CD8-positive, alpha-beta memory T cell (primary cell): ENCODE measurements at places on chromosomes 5 and 9. TPM values are rescaled to one million over a fixed set of nuclear protein-coding genes. Genes with fewer than 3 reads are reported as not detected.

GRCh38 chr9:76772686-76773445, 8.6 kb downstream of the PCA3 start:
- no peak overlapping the region for H3K27ac ChIP-seq
- no peak for DNase-seq
- H3K36me3 ChIP-seq, result no peaks in the 10 kb centered on the region
- no peaks in the 10 kb centered on the region for H3K4me1 ChIP-seq
- no peak overlapping the region for H3K4me3 ChIP-seq

- no peaks in the 10 kb centered on the region for H3K27me3 ChIP-seq
- peaks cover 34% of the 10 kb centered on the region for H3K4me1 ChIP-seq
- no peak overlapping the region for H3K4me3 ChIP-seq
- H3K27ac ChIP-seq, result no peak overlapping the region
- DNase-seq, result no peak
Measured at GRCh38 chr5:67170767-67171166, 25.8 kb downstream of the CD180 start.

The SH3TC2 gene
- total RNA-seq, result not detected

The IFNB1 gene
- total RNA-seq, result not detected

DNA sequence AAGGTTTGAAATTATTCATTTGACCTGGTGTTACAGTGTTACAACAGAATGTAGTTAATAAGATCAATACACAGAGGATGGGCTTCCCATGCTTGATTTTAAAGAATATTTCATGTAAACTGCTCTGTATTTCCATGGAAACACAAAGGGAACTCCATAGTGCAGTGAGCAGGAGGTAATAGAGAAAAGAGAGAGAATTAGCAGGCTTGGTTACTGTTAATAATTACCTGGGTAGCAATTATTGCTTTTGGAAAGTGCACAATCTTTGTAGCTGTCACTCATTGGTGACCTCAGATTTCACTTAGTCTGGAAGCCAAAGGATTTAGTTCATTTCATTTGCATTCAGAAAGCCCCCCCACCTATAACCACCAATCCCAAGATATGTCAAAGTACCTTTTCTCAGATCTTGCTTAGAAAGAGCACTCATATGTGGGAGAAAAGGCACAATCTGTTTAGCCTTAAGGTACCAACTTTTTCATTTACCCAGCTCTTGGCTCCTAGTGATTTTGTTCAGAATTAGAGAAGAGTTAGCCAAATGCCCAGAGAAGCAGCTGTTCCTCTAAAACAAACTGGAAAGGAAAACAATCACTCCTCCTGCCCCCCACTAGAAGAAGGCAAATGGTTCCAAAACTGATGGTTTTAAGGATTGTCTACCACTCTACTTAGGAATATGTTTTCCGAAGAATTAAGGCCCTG, 234.5 kb upstream of the SLC24A2 start:
- H3K36me3 ChIP-seq, result no peaks in the 10 kb centered on the region
- H3K4me3 ChIP-seq, result no peak overlapping the region
- no peaks in the 10 kb centered on the region for H3K27me3 ChIP-seq

The WDR31 gene
- 1.9 TPM for total RNA-seq

DNA sequence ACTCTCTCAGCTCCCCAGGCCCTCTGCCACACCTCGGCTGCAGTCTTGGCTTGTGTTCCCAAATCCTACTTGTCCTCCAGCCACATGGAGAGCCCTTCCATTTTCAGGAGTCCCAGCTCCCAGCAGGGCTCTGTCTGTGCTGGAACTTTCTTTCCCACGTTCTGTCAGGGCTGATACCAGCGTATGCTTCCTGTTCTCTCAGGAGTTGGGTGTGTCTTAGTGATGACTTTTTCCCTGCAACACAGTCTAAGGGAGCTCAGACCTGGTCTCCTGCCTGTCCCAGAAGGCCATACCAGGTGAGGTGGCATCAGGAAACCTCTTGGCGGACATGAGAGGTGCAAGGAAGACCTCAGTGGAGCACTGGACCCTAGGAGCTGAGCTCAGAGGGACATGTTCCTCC, 226.5 kb downstream of the HSPA4 start:
- no peak for DNase-seq
- no peak overlapping the region for H3K27ac ChIP-seq
- H3K36me3 ChIP-seq, result no peaks in the 10 kb centered on the region
- H3K4me3 ChIP-seq, result no peak overlapping the region
- no peaks in the 10 kb centered on the region for H3K4me1 ChIP-seq

The TMEM232 gene
- total RNA-seq, result 0.38 TPM

GRCh38 chr5:140262221-140262620, 40.7 kb downstream of the PFDN1 start:
- H3K27ac ChIP-seq, result no peak overlapping the region
- H3K36me3 ChIP-seq, result no peaks in the 10 kb centered on the region
- no peak overlapping the region for H3K4me3 ChIP-seq
- H3K27me3 ChIP-seq, result no peaks in the 10 kb centered on the region
- peaks cover 38% of the 10 kb centered on the region for H3K4me1 ChIP-seq

- DNase-seq, result no peak
- no peaks in the 10 kb centered on the region for H3K36me3 ChIP-seq
- H3K4me3 ChIP-seq, result no peak overlapping the region
- H3K27me3 ChIP-seq, result no peaks in the 10 kb centered on the region
Measured at GRCh38 chr5:179124853-179125788, 64.9 kb downstream of the ZNF354C start.

- no peaks in the 10 kb centered on the region for H3K4me1 ChIP-seq
- H3K4me3 ChIP-seq, result no peak overlapping the region
- no peaks in the 10 kb centered on the region for H3K27me3 ChIP-seq
- no peak for DNase-seq
- no peaks in the 10 kb centered on the region for H3K36me3 ChIP-seq
Measured at GRCh38 chr5:177997846-177998245, 1.8 kb upstream of the PROP1 start.

The TMEFF1 gene
- total RNA-seq, result 0.37 TPM

GRCh38 chr5:169067751-169068173, 233.2 kb downstream of the SLIT3 start:
- H3K4me3 ChIP-seq, result no peak overlapping the region
- no peaks in the 10 kb centered on the region for H3K4me1 ChIP-seq
- DNase-seq, result no peak
- H3K36me3 ChIP-seq, result no peaks in the 10 kb centered on the region
- H3K27ac ChIP-seq, result no peak overlapping the region

DNA sequence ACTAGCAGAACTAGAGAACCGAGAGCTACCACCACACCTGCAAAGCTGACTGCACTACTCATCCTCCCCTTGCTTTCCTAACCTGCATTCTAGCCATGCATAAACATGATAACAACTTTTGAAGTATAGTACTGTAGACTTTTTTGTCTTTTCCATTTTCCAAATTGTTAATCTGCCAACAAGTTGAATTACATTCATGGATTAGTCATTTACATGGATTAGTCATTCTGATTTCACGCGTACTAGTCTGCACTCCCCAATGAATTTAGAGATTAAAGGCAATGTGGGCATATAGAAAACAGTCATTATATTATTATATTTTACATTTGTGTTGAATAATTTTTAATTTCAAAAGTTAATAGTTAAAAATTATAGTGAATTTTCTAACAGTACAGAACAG, 81.4 kb downstream of the EDIL3 start:
- no peak overlapping the region for H3K4me3 ChIP-seq
- H3K4me1 ChIP-seq, result no peaks in the 10 kb centered on the region
- H3K27ac ChIP-seq, result no peak overlapping the region
- H3K27me3 ChIP-seq, result no peaks in the 10 kb centered on the region

The SLCO6A1 gene
- total RNA-seq, result not detected

DNA sequence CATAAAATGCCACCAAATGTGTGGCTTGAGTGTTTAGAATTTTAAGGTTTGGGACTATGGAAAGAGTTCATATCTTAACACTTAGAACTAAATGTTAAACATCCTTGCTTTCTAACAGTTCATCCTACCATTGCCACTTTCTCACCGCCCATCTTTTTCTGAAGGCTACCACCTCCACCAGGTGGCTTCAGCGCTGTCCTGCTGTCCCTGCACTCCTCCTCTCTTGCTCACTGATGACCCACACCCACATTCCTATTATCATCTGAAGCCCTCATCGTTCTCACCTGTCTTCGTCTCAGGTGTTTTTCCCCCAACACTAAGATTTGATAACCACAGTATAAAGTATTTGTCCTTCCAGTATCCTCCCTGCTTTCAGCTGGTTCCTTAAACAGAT, 7.4 kb downstream of the MEGF10 start:
- H3K27ac ChIP-seq, result no peak overlapping the region
- H3K36me3 ChIP-seq, result no peaks in the 10 kb centered on the region
- no peak for DNase-seq
- no peaks in the 10 kb centered on the region for H3K27me3 ChIP-seq
- no peaks in the 10 kb centered on the region for H3K4me1 ChIP-seq
- H3K4me3 ChIP-seq, result no peak overlapping the region

GRCh38 chr5:88799938-88800535, 82.9 kb downstream of the MEF2C start:
- no peak overlapping the region for H3K27ac ChIP-seq
- no peaks in the 10 kb centered on the region for H3K27me3 ChIP-seq
- no peaks in the 10 kb centered on the region for H3K4me1 ChIP-seq
- no peak for DNase-seq

DNA sequence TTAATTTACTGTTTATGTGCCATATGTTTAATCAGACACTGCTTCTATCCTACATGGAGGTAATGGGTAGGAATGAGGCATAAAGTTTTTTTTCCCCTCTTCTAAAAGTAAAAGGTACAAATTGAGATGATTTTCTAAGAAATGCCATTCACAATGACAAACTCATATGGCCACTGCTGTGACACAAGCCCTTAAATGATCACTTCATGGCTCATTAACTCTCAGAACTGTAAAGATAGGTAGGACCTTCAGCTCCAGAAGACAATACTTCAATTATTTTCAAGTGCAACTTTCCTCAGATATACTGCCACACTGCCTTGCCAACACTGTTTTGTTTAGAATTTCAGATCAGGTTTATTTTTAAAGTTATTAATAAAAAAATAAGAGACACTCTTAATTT, 362.9 kb upstream of the ZNF608 start:
- no peak overlapping the region for H3K27ac ChIP-seq
- H3K4me1 ChIP-seq, result no peaks in the 10 kb centered on the region
- H3K36me3 ChIP-seq, result no peaks in the 10 kb centered on the region
- DNase-seq, result no peak
- no peaks in the 10 kb centered on the region for H3K27me3 ChIP-seq

- DNase-seq, result no peak
- H3K4me3 ChIP-seq, result no peak overlapping the region
- H3K27ac ChIP-seq, result no peak overlapping the region
- no peaks in the 10 kb centered on the region for H3K4me1 ChIP-seq
- H3K27me3 ChIP-seq, result no peaks in the 10 kb centered on the region
- no peaks in the 10 kb centered on the region for H3K36me3 ChIP-seq
Measured at GRCh38 chr5:78613756-78614155, 34.8 kb downstream of the LHFPL2 start.

The NEUROG1 gene
- total RNA-seq, result not detected

- peak overlapping the region; percentile 38 for H3K27ac ChIP-seq
- H3K4me3 ChIP-seq, result no peak overlapping the region
- H3K36me3 ChIP-seq, result no peaks in the 10 kb centered on the region
- no peak for DNase-seq
- no peaks in the 10 kb centered on the region for H3K27me3 ChIP-seq
Measured at GRCh38 chr9:91907484-91908292, 42.3 kb downstream of the ROR2 start.

The RNF183 gene
- not detected for total RNA-seq

GRCh38 chr9:33136721-33137670, 30.1 kb downstream of the B4GALT1 start:
- no peaks in the 10 kb centered on the region for H3K27me3 ChIP-seq
- H3K27ac ChIP-seq, result no peak overlapping the region
- no peak for DNase-seq
- peak overlapping the region; percentile 14 for H3K4me3 ChIP-seq
- H3K4me1 ChIP-seq, result peaks cover 72% of the 10 kb centered on the region

- no peaks in the 10 kb centered on the region for H3K36me3 ChIP-seq
- peaks cover 33% of the 10 kb centered on the region for H3K4me1 ChIP-seq
- no peak for DNase-seq
- no peak overlapping the region for H3K4me3 ChIP-seq
- H3K27ac ChIP-seq, result no peak overlapping the region
Measured at GRCh38 chr9:125125523-125125922, 17.8 kb downstream of the SCAI start.

DNA sequence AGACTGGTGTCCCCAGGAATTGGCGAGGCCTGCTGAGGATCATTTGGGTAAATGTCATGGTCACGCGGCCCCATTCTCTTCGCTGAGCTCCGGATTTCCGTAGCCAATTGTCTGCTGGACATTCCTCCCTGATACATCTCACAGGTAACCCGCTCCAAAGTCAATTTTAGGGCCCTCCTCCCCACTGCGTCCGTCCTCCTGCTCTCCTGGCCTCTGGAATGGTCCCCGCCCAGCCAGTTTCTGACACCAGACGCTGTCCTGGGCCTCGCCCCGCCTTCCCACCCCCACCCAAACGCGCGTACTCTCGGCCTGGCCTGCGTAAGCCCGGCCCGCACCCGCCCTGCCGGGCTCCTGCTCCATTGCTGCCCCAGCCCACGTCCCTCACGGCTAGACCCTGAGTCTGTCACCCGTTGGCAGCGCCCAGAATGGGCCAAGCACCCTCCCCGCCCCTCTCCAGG, 202.0 kb downstream of the AUH start:
- H3K36me3 ChIP-seq, result no peaks in the 10 kb centered on the region
- H3K4me3 ChIP-seq, result no peak overlapping the region
- H3K27me3 ChIP-seq, result no peaks in the 10 kb centered on the region

- H3K27me3 ChIP-seq, result no peaks in the 10 kb centered on the region
- H3K4me1 ChIP-seq, result no peaks in the 10 kb centered on the region
- H3K4me3 ChIP-seq, result no peak overlapping the region
- peak; percentile 36 for DNase-seq
- H3K27ac ChIP-seq, result no peak overlapping the region
Measured at GRCh38 chr9:36023260-36024048, 13.3 kb upstream of the RECK start.

- DNase-seq, result no peak
- no peak overlapping the region for H3K4me3 ChIP-seq
- no peaks in the 10 kb centered on the region for H3K36me3 ChIP-seq
Measured at GRCh38 chr9:8155706-8156105, 356.1 kb upstream of the DMAC1 start.

The CSF2 gene
- 393 TPM for total RNA-seq

- no peak overlapping the region for H3K4me3 ChIP-seq
- no peak for DNase-seq
- no peaks in the 10 kb centered on the region for H3K36me3 ChIP-seq
- no peak overlapping the region for H3K27ac ChIP-seq
- no peaks in the 10 kb centered on the region for H3K27me3 ChIP-seq
Measured at GRCh38 chr5:133123297-133123696, 71.5 kb downstream of the HSPA4 start.

The PCDHGB4 gene
- total RNA-seq, result not detected

The TTC16 gene
- total RNA-seq, result 1.6 TPM
